ENCODE measurements at places on chromosomes 5 and 9.
A peak's percentile ranks its signal among the peaks of the same experiment; 100 is the strongest.

GRCh38 chr9:116594547-116594946 lies 92.6 kb upstream of the TRIM32 start:
- DNase-seq: no peak

- DNase-seq: no peak
Observed at GRCh38 chr9:124473310-124473709, 23.1 kb downstream of the ADGRD2 start.

DNA sequence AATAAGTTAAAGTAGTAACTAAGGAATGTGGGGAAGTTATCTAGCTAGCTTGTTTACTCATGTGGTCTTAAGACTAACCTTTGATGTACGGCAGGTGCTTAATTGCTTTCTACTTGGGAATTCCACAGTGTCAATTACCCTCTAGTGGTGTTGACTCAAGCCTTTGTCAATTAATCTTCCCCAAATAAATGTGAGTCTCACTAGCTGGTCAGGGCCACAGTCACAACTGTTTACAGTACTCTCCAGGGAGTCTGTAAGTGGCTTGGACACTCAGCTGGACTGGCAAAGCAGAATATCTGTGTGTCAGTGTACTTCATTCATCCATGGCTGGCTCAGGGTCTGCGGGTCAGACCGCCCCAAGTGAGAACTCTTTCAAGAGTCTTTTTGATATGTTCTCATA lies 30.8 kb downstream of the SMIM3 start:
- no peak for DNase-seq

DNA sequence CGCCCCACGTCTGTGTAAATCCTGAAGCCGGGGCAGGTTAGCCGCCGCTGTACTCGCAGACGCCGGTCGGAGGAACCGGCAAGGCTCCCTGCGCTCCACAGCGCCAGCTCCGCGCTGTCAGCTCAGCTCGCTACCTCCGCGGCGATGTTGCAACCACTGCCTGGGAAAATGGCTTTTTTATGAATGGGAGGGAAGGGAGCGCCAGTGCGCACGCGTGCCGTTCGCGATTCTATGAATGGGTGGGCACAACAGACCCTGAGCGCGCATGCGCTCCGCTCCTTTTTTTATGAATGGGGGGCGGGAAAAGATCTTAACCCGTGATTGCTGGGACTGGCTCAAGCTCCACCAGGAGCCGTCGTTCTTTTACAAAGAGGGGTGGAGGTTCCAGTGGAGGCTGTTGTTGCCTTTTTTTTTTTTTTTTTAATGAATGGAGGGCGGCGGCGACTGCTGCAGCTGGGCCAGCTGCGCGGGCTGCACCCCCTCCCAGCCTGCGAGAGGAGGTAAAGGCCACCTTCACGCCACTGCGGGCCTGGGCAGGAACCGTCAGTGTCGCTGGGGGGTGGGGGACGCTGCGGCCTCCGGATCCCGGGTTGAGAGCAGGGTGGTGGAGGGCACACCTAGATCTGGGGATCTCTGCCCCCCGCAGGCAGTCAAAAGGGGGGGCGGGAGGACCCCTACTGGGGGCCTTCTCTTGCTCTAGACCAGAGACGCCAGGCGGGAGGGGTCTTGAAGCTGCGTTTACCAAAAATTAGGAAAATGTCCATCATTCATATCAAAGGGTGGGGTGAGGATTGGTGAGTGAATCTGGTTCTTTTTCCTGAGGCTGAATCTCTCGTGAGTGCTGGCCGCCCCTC lies at the start of gene SPRY4:
Gene SPRY4 (minus strand): TSS at position 151 of the 854 bp plus-strand sequence. CDS start 9,913 bp downstream, outside the sequence.
- peak; percentile 90 for DNase-seq

GRCh38 chr5:28714907-28715698 lies 1676.7 kb upstream of the CDH9 start:
- no peak for DNase-seq

GRCh38 chr9:35604578-35605350 lies at the start of gene TESK1:
TSS of gene TESK1 (plus strand) at chr9:35605262. CDS start at chr9:35605620, 358 bp downstream.
- DNase-seq: peak; percentile 91

GRCh38 chr9:84736081-84736480 lies 66.6 kb downstream of the NTRK2 start:
- DNase-seq: no peak

DNA sequence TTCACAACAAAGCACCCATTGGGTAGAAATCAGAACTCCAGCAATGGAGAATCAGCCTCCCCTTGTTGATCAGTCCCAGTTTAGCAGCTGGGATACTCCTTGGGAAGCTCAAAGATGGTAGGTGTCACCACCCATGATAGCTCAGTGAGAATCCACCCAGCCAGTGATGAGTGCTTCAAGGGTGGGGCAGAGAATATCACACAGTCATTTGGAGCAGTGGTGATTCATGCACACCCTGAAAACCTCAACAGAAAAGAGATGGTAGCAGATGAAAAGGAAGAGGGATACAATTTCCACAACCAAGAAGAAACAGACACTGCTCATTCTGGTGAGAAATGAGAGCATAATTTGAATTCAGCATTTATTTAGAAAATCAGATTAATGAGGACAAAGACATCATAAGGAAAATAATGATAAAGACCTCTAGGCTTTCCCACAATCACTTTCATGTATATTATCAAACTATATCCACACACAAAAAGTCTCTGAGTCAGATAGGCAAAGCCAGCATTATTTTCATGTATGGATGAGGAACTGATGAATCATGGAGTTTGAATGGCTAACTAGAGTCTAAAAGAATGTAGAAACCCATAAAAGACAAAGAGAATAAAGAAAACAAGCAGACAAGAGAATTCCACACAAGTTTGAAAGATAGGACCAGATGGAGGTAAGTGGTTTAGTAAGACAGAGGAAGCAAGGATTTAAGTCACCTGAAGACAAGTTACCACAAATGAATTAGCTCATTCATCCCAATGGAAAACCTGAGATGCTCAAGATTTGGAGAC lies 82.9 kb downstream of the FEM1C start:
- DNase-seq: peak; percentile 35

- no peak for DNase-seq
Observed at GRCh38 chr9:133917375-133917774, 74.7 kb downstream of the VAV2 start.

GRCh38 chr5:56852228-56853000 lies 37.1 kb downstream of the MAP3K1 start:
- no peak for DNase-seq

DNA sequence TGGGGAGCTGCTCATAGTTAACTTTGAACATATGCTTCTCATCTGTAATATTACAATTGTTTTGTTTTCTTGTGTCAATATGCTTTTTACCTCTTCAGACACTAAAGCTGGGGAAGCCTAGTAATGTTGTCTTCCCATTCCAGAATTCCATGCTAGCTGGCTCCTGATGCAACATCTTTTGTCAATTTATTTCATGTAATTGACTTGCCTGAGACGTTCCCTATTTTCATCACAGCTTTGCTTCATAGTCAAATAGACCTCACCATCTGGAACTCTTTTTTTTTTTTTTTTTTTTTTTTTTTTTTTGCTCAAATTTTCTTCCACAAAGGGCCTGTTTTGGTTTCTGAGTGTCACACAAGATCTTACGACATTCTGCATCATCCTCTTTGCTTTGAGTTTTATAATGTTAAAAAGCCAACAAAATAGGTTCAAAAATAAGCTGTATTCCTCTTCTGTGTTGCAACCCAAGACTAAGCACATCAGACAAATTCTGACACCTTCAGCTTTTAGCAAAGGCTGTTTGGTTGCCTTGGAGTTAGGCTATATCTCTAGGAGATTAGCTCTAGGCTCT lies 235.2 kb downstream of the NR3C1 start:
- no peak for DNase-seq

DNA sequence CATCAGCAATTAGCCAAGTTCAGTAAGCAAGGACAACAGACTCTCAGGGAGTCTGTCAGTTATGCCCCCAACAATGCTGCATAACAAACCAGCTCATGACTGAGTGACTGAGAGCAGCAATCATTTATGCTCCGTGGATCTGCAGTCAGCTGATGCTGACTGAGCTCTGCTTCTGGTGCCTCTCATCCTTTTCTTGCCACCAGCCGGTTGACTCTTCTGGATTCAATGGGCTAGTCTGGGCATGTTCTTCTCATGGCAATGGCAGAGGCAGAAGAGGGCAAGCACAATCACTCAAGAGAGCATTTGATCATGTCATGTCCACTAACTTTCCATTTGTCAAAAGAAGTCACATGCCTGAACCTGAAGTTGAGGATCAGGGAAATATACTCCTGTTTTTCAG lies 157.0 kb upstream of the NTRK2 start:
- DNase-seq: no peak

DNA sequence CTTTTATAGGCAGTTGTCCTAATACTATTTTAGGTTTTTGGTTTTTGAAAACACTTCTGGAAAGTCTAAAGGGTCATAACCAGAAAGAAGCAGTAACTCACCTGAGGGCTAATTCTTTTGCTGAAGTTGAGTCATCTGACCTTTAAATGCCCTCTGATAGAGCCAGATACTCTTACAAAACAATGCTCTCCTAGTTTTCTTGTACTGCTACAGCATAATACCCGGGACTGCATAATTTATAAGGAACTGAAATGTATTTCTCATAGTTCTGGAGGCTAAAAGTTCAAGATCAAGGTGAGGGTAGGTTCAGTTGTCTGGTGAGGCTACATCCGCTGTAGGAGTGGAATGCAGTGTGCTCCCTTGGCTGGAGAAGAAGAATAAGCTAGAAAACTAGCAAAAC lies 670.3 kb downstream of the TLE4 start:
- DNase-seq: no peak

GRCh38 chr5:134552301-134552700 lies 26.8 kb downstream of the JADE2 start:
- no peak for DNase-seq

DNA sequence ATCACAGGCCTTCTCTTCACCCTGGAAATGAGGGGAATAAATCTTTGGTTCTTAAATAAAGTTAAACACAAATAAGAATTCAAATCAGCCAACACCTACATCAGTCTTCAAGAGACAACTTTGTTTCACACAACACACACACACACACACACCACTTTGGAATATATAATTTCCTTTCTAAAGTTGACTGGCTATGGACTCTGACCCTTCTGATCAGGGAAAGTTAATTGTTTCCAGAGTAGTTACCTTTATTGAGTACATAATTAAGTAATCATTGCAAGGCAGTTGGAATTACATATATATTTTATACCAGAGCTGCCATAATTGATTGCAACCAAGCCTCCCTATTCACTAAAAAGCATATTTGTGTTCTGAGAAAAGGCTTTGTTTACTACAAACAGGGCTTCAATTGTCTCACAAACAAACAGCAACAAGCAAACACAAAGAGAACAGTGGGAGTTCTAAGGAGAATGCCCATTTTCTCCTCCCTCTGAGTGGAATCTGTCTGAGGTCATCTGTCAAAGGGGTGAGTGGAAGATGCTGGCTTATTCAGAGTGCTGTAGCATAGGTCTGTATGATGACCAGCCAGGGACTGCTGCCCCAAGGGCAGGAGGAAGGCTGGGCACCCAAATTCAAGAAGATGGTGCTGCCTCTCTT lies 136.6 kb downstream of the SEMA6A start:
- DNase-seq: no peak

GRCh38 chr9:134146774-134147493 lies 11.1 kb downstream of the WDR5 start:
- DNase-seq: no peak

GRCh38 chr5:138632900-138633489 lies 57.8 kb upstream of the HSPA9 start:
- peak; percentile 31 for DNase-seq

GRCh38 chr5:103369125-103370120 lies 110.9 kb downstream of the MACIR start:
- no peak for DNase-seq

GRCh38 chr9:20854444-20854843 lies 170.4 kb downstream of the FOCAD start:
- DNase-seq: no peak

- DNase-seq: no peak
Observed at GRCh38 chr5:158436271-158437065, 577.5 kb upstream of the CLINT1 start.

DNA sequence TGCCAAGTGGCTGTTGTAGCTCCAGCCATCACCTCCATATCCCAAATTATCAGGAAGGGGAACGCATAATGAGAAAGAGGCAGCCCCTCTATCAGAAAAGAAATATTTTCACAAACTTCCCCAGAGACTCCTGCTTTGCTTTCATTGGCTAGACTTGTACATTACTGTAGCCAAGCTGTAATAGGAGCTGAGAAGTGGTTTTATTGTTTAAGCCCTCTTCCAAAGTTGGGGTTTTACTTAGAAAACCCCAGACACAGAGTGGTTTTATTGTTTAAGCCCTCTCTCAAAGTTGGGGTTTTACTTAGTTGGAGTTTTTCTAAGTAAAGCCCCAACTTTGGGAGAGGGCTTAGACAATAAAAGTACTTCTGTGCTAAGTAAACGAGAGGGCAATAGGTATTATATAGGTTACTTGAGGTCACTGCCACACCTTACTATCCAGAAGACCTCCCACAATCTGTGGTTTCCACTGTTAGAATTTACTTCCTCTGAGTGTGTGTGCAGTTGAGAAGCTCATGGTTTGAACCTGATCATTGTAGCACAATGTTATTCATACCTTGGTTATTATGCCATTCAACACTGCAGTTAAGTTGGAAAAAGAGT lies 215.7 kb upstream of the OTULINL start:
- DNase-seq: no peak

DNA sequence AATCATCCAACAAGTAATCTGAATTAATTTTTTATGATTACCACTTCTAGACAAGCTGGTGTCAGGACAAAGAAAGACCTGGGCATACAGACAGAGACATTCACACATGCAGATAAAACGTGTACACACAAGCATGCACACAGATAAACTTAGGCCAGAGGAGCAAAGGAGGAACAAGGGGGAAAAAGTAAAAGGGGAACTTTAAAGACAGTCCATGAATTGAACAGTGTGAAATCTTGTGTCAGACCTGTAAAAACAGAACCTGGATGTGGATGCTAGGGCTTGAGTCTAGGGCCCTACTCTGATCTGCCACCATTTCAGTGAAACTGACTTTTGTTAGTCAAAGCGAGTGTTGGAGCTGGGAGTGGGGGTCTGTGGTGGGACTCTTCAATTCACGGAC lies 11.2 kb upstream of the ZSWIM6 start:
- no peak for DNase-seq

- no peak for DNase-seq
Observed at GRCh38 chr9:107215381-107215780, 67.7 kb upstream of the RAD23B start.

GRCh38 chr9:97983589-97984187 lies 547 bp downstream of the ANP32B start:
- peak; percentile 57 for DNase-seq

- no peak for DNase-seq
Observed at GRCh38 chr5:54553659-54554207, 36.2 kb downstream of the SNX18 start.

DNA sequence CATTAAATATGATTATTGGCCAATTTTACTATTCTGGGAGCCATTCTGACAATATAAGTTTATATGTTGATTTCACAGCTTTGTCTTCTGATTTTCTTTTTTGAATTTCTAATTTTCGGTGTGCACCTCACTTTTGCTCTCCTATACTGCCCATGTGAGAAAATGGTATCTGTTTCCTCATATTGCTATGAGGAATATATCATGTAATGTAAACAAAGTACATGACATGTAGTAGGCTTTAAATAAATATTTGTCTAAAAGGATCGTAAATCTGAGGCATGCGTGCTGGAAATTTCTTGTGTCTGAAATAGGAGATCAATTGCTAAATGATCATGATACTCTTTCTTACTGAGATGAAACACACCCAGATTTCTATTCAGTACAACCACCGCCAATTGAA lies 119.9 kb downstream of the ZDHHC21 start:
- DNase-seq: no peak
